ENCODE measurements at places on chromosomes 5 and 9.
A peak's percentile ranks its signal among the peaks of the same experiment; 100 is the strongest.

DNA sequence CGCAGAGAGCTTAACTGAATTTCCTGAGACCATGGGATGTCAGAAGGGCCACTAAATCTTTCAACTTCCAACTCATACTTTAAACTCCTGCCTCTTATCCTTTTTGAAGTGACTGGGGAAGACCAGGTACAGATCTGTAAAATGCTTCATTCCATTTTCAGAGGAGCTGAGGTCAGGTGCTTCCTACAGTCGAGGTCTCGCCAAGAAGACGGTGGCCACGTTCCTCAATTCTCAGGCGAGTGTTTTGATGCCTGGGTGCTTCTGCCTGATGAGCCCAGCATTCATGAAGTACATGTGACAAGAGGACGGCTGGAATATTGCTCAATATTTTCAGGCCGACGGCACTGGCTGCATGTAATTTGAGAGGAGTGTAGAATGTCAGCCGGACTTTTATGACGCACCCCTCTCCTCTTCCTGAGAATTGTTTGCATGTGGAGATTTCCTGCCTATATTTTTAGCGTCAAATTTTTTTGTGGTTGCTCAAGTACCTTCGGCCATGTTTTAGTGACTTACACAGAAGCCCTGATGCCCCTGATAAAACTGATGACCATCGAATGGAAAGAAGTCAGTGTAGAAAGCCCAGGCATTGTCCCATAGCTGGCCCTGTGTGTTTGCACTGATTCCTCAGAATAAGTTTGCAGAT lies 38.8 kb upstream of the GLRX start:
- peak; percentile 68 for DNase-seq

- DNase-seq, result no peak
These were observed 56.1 kb downstream of the ITGA2 start for GRCh38 chr5:53045263-53045662.

GRCh38 chr5:104789366-104789765 lies 1226.8 kb upstream of the NUDT12 start:
- no peak for DNase-seq

- DNase-seq, result peak; percentile 29
These were observed 294.2 kb downstream of the ICE1 start for GRCh38 chr5:5716665-5717064.

- peak; percentile 53 for DNase-seq
These were observed 291.2 kb downstream of the IRX1 start for GRCh38 chr5:3886524-3887451.

- no peak for DNase-seq
These were observed 202.6 kb downstream of the TLE4 start for GRCh38 chr9:79774356-79774755.

GRCh38 chr9:125317704-125318103 lies 56.1 kb downstream of the GAPVD1 start:
- no peak for DNase-seq

- peak; percentile 70 for DNase-seq
These were observed 60.1 kb downstream of the FAM174A start for GRCh38 chr5:100595152-100595811.

- peak; percentile 61 for DNase-seq
These were observed 103.9 kb upstream of the MEGF10 start for GRCh38 chr5:127186657-127187056.

- DNase-seq, result peak; percentile 78
These were observed 16.1 kb downstream of the GBGT1 start for GRCh38 chr9:133147412-133148198.

GRCh38 chr5:20959347-20959746 lies 971.3 kb upstream of the CDH18 start:
- no peak for DNase-seq

DNA sequence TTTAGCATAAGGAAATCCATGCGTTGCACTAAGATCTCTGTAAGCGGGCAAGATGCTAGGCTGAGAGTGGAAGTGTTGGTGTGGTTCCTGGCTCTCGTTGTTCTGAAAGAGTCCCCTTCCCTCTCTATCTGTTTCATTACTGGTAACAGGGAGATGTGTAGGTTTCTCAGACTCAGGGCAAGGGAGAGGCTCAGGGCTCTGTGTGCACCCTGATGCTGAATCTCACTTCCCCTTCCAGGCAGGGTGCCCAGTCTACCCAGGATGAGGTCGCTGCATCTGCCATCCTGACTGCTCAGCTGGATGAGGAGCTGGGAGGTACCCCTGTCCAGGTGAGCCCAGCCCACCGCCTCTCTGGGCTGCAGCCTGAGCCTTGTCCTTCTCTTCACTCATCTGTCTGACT lies 45.7 kb downstream of the STOM start:
- DNase-seq, result no peak

- no peak for DNase-seq
These were observed 139.6 kb upstream of the PHYKPL start for GRCh38 chr5:178372142-178372571.

GRCh38 chr5:52987711-52988331 lies 1.3 kb upstream of the ITGA2 start:
- DNase-seq, result peak; percentile 52

- DNase-seq, result no peak
These were observed 1716.4 kb downstream of the EFNA5 start for GRCh38 chr5:105954341-105954740.

DNA sequence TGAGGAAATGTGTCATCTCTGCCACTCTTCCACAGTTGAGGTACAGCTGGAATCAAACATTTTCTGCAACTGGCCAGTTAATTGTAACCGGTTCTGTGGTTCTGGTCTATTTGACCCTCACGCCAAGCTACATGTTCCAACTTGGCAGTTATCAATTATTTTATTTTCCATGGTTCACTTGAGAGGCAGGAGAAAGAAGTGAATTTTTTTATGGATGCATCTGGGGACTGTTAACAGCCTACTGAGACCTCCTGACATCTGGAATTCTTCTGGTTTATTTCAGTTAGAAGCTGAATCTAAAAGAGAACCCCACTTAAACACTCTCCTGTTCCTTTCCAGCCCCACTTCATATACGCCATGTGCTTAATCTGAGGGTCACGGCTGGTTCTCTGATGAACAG lies 372.3 kb downstream of the DNAH5 start:
- no peak for DNase-seq

GRCh38 chr5:177320879-177321278 lies 9.2 kb upstream of the MXD3 start:
- DNase-seq, result no peak

- no peak for DNase-seq
These were observed 21.0 kb upstream of the IER5L start for GRCh38 chr9:129199044-129199435.

DNA sequence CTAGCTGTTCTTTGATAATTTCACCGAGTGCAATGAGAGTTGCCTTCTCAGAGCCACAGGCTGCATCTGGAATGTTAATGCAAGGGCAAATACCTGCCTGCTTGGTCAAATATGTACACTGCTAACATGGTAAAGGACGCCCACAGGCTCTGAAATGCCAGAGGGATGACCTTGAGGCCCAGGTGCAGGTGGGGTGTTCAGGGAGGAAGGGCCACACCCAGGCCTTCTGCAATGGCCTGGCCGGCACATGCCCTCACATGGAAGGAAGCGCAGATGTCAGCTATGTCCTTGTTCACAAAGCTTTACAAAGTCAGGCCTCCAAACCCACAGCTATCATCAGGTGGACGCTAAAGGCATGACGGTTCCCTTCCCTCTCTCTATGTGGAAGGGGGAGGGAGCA lies 48.6 kb downstream of the HRH2 start:
- no peak for DNase-seq

- DNase-seq, result no peak
These were observed 30.4 kb downstream of the IRF1 start for GRCh38 chr5:132459983-132460838.

DNA sequence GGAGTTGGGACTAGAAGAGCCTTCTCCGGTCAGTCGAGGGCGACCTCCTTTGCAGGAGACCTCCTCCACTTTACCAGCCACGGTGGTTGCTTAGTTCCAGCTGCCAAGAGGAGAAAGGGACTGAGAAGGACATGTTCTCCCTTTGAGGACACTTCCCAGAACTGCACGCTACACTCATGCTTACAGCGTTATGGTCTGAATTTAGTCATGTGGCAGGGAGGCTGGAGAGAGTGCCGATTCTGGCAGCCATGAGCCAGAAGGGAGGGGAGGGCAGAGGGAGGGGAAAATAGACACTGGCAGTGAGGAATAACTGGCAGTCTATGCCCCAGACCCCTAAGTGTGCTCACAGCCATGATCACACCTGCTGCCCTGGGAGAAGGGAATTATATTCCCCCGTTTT lies 47.8 kb downstream of the TSPAN17 start:
- no peak for DNase-seq

- no peak for DNase-seq
These were observed 28.8 kb downstream of the LPCAT1 start for GRCh38 chr5:1494780-1495524.

GRCh38 chr9:126261584-126262356 lies 64.9 kb upstream of the MVB12B start:
- no peak for DNase-seq

GRCh38 chr5:92518318-92518904 lies 1062.6 kb downstream of the NR2F1-AS1 start:
- DNase-seq, result peak; percentile 27

DNA sequence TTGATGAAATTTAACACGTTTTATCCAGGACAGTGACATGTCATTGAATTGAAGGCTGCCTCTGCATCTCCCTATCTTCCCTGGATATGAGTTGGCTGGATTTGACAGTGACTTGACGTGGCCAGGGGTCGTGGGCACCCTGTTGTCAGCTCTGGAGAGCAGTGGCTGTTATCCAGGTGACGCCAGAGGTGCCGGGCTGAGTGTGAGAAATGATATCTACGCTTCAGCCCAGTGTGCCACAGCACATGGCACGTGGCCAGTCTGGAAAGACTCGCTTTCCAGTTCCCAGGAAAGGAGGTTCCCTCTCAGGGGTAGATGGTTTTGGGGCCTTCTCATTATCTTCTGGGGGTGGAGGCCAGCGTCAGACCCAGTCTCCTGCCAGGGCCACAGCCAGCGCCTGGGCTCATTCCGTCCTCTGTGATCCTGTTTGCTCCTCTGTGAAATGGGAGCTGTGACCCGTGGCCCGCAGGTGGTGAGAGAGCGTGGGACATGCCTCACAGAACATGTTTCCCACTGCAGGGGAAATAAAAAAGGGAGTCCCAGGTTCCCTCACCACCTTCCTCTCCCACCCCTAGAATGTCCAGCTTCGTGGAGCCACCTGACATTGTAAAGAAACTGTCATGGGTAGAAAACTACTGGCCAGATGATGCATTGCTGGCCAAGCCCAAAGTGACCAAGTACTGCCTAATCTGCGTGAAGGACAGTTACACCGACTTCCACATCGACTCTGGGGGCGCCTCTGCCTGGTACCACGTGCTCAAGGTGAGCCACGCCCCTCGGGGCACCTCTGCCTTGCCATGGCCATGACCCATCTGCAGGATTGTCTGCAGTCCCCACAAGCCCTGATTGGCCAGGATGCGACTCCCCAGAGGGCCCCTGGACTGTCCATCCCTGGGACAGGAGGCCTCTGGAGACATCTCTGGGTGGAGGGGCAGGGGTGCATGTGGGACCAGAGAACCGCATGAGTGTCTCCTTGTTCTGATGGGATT lies 76.5 kb downstream of the PHF2 start:
- DNase-seq, result no peak

DNA sequence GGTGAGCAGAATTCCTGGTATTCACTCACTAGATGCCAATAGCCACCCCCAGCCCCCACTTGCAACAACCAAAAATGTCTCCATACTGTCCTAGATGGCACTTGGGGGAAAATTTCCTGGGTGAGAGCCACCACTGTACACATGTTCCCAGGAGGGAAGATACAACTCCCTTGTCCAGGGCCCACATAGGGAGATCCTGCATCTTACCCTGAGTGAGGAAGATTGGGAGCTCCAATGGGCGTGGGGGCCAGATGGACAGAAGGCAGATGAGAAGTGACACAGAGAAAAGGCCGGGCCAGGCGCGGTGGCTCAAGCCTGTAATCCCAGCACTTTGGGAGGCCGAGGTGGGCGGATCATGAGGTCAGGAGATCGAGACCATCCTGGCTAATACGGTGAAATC lies 12.3 kb upstream of the IPPK start:
- DNase-seq, result no peak

- DNase-seq, result no peak
These were observed 169.3 kb downstream of the MACROH2A1 start for GRCh38 chr5:135229679-135230132.

- DNase-seq, result no peak
These were observed 38.1 kb downstream of the MRPS27 start for GRCh38 chr5:72281764-72282499.

- no peak for DNase-seq
These were observed 111.2 kb downstream of the EDIL3 start for GRCh38 chr5:84273517-84273883.

GRCh38 chr5:149961186-149961685 lies 678 bp downstream of the SLC26A2 start:
- no peak for DNase-seq

DNA sequence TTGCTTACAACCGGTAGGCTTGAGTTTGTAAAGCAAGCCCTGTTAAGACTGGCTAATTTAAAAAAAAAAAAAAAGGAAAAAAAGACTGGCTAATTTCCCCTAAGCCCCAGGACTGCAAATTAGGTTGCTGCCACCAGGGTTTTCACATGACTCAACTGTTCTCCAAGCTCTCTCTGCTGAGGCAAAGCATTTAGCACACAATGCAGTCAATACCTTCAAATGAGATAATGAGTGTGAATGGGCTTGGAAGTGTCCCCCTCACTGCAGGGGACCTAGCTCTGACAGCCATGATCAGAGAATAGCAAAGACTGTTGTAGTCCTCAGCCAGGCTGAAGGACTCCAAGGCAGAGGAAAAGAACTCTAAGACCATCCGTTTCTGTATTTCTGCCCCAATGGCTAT lies 42.8 kb upstream of the ZSWIM6 start:
- DNase-seq, result no peak

Measured in urothelium cell line (cell line).